ENCODE measurements at places on chromosomes 3 and 15.

DNA sequence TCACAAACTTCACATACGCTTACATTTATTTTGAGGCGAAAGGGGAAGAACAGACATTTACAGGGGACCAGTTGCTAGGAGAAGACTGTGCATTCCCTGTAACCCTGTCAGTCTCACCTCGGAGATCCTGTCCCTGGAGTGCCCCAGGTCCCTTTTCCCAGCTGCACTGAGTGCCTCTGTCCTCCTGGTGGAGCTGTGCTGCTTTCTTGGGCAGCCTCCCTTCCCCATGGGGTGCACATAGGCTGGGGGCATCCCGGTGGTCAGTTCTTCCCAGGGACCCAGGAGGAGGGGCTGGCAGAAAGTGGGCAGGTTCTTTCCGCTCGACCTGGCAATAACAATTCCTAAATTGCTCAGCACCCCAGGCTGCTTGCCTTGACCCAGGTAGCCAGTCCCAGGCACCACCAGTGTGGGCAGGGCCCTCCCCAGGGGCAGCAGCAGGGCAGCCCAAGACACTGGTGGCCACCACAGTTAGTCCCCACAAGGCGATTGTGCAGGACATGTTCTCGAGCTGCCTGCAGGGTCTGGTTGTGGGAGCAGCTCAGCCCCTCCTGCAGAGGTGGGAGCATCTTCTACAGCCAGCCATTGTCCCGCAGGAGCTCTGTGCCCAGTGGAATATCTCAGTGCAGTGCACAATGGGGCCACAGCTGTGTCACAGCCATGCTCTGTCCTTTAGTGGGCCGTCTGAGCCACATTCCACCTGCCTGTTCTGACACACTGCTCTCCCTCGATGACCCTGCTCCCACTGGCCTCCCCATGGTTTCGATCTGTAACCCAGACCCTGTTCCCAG is 36.3 kb downstream of the APBA2 start:
- DNase-seq, result no peak

DNA sequence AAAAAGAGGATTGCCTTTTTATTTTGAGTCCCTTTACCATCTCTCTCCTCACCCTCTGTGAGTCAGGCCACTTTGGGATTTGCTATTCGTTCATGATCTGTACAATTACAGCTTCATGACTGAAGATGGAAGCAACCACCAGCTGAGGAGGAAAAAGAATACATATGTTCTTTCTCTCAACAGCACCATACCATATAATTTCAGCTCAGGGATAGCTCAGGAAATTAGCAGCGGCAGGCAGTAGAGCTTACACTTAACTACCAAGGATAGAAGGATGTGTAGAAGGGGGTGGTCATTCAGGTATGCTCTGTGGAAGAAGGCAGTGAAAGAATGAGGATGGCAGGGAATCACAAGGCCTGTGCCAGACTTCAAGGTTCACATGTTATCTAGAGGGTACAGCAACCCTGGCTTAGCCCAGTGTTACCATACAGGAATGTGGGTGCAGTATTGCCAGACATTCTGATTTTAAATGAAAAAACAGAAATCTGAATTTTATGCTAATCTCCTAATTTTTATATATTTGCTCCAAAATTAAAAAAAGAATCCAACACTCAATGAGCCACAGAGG is 17.9 kb downstream of the PLS1 start:
- DNase-seq, result no peak

DNA sequence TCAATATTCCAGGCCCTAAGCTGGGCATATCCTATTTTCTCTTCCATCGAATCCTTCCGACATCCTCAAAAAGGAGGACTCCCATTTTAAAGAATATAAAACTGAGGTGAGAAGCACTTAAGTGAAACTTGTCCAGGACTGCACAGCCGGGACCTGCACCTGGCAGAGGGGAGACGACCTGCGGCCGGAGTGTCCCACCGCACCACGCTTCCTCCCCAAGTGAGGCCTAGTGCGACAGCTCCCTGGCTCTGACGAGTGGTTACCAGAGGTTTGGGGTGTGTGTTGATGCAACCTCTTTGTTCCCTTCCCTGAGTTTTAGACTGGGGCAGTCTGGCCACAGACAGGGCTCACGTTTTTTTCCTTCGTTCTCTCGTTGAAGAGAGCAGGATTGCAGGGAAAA is 24.9 kb upstream of the ATP2B2 start:
- no peak for DNase-seq

- no peak for DNase-seq
These were observed 989 bp upstream of the VGLL3 start for GRCh38 chr3:86991840-86992435.

DNA sequence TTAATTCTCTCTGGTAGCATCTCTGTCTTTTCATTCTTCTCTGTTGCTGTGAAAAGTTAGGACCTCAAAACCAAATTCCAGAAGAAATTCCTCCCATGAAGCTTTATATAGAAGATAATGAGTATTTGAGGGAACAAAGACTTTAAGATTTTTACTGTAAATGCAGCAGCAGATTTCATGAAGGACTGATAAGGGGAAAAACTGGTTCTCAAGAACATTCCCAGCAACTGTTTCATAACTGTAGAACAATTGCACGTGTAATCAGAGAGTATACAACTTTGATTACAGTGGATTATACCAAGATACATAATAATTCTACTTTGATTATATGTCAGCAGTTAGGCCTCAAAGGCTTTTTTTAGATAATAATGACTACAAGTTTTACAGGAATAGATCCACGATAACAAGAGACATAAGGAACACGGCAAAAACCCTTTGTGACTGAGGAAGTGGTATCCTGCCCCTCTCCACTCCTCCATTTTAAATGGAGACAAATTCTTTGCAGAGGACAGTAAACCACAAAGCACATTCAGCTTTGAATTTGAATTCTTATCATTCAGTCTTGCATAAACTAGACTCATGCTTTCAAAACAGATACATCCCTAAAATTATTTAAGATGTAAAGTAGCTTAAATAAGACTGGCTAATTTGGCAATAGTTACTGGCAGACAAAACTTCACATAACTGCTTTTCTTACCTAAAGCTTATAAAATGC is 42.9 kb upstream of the DIPK2A start:
- DNase-seq, result no peak

- DNase-seq, result no peak
These were observed 50.4 kb upstream of the ADCY5 start for GRCh38 chr3:123499322-123499721.

DNA sequence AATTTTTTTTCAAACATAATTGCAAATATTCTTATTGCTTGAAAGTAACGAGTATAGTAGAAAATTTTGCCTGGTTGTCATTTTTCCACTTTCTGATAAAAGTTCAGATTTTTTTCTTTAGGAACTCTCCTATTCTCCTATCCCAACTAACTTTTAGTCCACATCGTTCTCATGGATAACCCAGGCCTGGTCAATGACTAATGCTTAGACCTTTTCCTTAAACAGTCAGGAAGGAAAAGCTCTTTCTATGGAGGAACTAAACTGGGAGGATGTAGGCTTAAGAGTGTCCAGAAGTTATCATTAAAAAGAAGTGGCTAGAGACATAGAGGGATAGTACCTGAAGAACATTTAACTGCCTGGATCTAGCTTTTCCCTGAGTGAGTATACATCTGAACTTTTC is 26.7 kb downstream of the CIP2A start:
- no peak for DNase-seq

- DNase-seq, result no peak
These were observed 41.1 kb upstream of the SEC61A1 start for GRCh38 chr3:128011140-128011539.

DNA sequence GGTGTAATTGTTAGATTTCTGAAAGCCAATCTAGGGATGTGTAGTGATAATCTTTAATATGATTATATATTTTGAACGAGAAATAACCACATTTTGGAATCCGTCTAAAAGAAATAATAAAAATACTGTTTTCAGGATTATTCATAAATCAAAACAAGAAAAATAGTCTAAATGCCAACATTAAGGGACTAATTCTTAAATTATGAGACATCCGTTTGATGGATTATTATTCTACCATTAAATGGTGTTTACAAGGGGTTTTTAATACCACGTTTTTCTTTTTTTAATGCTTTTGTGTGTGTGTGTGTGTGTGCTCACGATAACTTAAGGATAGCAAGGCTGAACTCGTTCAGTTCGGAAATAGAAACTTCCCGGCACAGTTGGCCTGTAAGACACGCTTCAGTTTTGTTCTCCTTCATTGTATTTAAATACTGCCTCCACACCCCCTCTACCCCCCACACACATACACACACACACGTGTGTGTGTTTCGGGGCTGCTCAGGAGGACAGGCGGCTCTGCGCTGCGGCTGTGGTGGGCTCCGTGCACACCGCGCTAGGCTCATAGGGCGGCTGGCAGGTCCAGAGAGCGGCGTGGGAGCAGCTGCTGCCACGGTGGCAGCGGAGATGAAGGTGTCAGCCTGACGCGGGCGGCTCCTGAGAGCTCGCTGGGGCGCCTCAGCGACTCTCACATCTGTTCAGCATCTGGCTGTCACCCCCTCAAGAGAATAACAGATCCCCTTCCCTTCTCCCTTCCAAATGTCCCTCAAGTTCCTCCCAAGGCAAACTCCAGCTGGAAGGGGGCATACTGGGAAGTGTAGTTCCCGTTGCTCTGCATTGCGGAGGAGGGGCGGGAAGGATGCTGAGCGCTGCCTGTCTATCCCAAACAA is 23.0 kb upstream of the ANP32A start:
- no peak for DNase-seq

DNA sequence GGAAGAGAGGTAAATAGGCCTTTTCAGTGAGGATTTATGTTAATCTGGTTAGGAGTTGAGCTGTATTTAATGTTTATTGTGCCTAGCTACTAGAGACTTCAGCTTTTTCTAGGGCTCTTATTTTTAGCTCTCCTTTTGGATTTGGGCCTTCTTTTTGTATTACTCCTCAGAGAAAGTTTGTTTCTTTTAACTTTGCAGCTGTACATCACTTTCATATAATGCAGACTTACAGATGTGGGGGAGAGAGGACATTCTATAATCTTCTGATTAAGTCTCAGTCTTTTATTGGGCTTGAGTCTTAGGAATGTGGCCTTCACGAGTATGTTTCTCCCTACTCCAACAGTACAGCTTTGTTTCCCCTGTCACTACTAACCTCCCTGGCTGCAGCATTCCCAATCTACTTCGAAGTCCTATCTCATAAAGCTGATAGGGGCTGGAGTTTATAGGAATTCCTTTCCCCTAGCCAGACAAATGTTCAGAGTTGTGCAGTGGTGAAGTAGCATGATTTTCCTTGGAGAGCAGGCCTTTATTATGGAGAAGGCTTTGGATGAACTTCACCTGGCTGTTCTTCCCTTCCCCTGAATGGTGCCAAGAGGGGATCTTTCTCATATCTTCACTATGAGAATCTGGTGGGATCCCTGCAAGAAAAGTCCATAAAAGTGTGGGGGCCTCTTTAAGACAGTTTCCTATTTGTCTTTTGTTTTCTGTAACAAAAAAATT is 82.2 kb upstream of the CBLB start:
- DNase-seq, result no peak

- DNase-seq, result no peak
These were observed 21.7 kb upstream of the PLSCR1 start for GRCh38 chr3:146566138-146566537.

- DNase-seq, result no peak
These were observed 64.0 kb downstream of the GREM1 start for GRCh38 chr15:32781781-32782180.

DNA sequence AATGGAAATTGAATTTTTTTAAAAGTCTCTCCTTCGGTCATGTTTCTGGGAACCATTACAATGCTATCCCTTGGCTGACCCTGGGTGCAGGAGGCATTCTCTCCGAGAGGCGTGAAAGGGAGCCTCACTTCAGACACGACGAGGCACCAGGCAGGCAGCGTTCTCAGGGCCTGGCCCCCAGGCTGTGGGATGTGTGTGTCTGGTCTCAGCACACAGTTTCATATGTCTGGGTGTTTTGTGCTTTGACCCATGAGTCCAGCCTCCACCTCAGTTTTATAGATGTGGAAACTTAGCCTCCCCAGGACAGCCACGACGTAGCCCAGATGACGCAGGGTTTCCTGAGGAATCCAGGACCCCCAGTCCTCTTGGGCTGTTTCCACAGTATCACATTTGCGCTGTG is 34.0 kb downstream of the FGD5 start:
- DNase-seq, result no peak

Measured in T-helper 1 cell (primary cell).